ENCODE measurements at places on chromosomes 5 and 9.

DNA sequence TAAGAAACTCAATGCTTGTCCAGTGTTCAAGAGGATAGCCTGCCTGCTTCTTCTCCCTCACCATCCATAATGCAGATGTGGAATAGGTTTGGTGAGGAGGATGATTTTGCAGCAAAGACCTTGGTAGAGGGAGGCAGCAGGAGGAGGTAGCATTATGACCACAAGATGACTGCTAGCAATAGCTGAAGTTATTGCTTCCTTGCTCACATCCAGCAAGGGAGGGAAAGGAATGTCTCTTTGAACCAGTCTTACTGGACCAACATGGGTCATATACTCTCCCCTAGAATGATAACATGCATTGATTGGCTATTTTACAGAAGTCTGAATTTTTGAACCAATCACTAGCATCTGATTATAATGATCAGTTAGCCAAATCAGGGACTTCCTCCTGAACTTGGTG is 607.6 kb downstream of the EBF1 start:
- DNase-seq: no peak

DNA sequence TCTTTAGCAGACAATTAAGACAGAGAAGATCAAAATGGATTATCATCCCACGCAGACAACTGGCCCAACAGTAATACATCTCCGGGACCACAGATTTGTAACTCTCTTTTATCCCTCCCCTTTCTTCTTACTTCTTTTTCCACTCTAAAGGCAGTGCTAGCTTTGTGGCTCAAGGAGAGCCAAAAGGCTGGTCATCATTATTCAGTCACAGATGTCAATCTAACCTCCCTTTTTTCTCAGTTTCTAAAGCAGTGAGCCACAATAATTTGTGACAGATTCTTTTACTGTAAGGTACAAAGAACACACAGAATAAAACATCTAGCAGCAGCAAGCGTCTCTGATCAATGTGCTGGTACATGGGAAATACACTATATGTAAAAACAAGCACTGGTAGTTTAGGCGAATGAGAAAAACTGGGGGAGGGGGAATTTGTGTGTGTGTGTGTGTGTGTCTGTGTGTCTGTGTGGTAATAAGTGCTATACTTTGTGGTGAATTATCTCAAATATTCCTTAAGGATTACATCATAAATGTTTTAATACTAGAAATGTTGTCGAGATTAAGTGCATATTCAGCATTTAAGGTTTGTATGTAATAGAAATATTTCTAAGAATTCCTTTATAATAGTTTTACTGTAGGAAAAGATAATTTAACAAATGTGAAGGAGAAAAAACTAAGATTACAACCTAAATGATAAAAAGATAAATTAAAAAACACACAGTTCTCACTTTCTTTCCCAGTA is 140.2 kb downstream of the DENND1A start:
- DNase-seq: no peak

DNA sequence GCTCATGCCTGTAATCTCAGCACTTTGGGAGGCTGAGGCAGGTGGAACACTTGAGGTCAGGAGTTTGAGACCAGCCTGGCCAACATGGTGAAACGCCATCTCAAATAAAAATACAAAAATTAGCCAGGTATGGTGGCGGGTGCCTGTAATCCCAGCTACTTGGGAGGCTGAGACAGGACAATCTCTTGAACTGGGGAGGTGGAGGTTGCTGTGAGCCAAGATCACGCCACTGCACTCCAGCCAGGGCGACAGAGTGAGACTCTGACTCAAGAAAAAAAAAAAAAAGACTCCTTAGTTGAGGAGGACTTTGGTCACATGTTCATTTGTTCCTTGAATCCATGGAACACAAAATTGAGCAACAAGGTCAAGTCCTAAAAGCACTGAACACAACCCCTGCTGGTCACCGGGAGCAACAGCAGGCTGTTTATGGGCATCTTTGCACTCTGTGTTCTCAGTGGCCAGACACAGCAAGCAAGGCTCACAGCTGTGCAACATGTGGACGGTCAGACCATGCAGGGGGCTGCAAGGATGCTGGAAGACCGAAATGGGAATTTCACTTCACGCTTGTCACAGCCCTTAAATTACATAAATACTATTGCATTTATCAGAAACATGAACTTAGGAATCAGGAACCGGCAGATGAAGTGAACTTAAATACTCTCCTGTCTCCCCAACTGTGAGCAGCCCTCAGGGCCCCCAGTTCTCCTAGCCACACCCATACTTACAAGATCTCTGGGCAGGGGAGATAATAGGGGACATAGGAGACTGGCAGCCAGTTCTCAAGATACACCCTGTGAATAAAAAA is 2.8 kb downstream of the GBGT1 start:
- DNase-seq: no peak

GRCh38 chr5:81908771-81909170 is 63.1 kb upstream of the ATG10 start:
- no peak for DNase-seq

DNA sequence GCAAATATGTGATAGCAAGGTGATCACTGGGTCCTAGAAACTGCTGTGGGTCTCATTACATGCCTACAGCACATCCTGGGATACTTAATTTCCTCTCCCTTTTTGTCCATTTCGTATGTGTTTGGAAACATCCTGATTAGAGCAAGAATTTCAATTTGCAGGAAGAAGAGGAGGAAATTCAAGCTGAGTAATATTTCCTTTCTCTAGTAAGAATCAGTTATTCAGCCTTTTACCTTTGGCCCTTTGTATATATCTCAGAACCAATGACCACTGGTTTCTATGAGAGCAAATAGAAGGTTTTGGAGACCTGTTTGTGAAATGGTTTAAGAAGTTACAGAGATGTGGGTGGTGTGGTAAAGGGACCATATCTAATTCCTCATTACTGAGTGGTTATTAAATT is 171.6 kb downstream of the RMI1 start:
- no peak for DNase-seq
